ENCODE measurements at places on chromosomes 2 and 18. TPM values are rescaled to one million over a fixed set of nuclear protein-coding genes. Genes with fewer than 3 reads are reported as not detected.
A peak's percentile ranks its signal among the peaks of the same experiment; 100 is the strongest.

The RAB6C gene
- total RNA-seq = not detected

The FOXI3 gene
- not detected for total RNA-seq

The SERPINB12 gene
- total RNA-seq = not detected

The SNRPD1 gene
- 164 TPM for total RNA-seq

The LOXL3 gene
- total RNA-seq = 1.1 TPM

The TUBA4B gene
- total RNA-seq = not detected

The TTN gene
- total RNA-seq = 1.2 TPM

The ATOH8 gene
- not detected for total RNA-seq

The FTCDNL1 gene
- 3.3 TPM for total RNA-seq

The SLC9A4 gene
- total RNA-seq = not detected

The PPP1R1C gene
- not detected for total RNA-seq

The GAL3ST2 gene
- 0.65 TPM for total RNA-seq

The GREB1L gene
- not detected for total RNA-seq

The DNAJC5G gene
- not detected for total RNA-seq

The GLI2 gene
- total RNA-seq = not detected

The ROCK1 gene
- 54.9 TPM for total RNA-seq

The VPS4B gene
- 43.3 TPM for total RNA-seq

The COLEC12 gene
- total RNA-seq = not detected

The GRHL1 gene
- total RNA-seq = 1.1 TPM

The GREB1 gene
- total RNA-seq = 0.29 TPM

The ACMSD gene
- total RNA-seq = not detected

The SCN1A gene
- not detected for total RNA-seq

GRCh38 chr2:196186266-196186980, 15.0 kb upstream of the STK17B start:
- DNase-seq = no peak
- H3K27me3 ChIP-seq = no peaks in the 10 kb centered on the region
- H3K4me1 ChIP-seq = peaks cover 82% of the 10 kb centered on the region

GRCh38 chr2:46098621-46099062, 198.6 kb upstream of the EPAS1 start:
- H3K4me3 ChIP-seq = no peak overlapping the region
- DNase-seq = peak; percentile 58
- no peaks in the 10 kb centered on the region for H3K27me3 ChIP-seq
- peaks cover 10% of the 10 kb centered on the region for H3K36me3 ChIP-seq
- peaks cover 18% of the 10 kb centered on the region for H3K4me1 ChIP-seq
- no peak overlapping the region for H3K27ac ChIP-seq

- H3K27ac ChIP-seq = no peak overlapping the region
- H3K4me1 ChIP-seq = no peaks in the 10 kb centered on the region
- no peak overlapping the region for H3K4me3 ChIP-seq
- no peaks in the 10 kb centered on the region for H3K36me3 ChIP-seq
Observed at GRCh38 chr2:187939180-187939579, 352.5 kb upstream of the GULP1 start.

GRCh38 chr2:82257796-82258555, 1953.4 kb upstream of the LRRTM1 start:
- no peaks in the 10 kb centered on the region for H3K36me3 ChIP-seq
- no peak overlapping the region for H3K4me3 ChIP-seq

- H3K27ac ChIP-seq = no peak overlapping the region
- H3K27me3 ChIP-seq = no peaks in the 10 kb centered on the region
- peaks cover 12% of the 10 kb centered on the region for H3K4me1 ChIP-seq
- no peak for DNase-seq
Observed at GRCh38 chr2:32697156-32697555, 69.3 kb downstream of the TTC27 start.

DNA sequence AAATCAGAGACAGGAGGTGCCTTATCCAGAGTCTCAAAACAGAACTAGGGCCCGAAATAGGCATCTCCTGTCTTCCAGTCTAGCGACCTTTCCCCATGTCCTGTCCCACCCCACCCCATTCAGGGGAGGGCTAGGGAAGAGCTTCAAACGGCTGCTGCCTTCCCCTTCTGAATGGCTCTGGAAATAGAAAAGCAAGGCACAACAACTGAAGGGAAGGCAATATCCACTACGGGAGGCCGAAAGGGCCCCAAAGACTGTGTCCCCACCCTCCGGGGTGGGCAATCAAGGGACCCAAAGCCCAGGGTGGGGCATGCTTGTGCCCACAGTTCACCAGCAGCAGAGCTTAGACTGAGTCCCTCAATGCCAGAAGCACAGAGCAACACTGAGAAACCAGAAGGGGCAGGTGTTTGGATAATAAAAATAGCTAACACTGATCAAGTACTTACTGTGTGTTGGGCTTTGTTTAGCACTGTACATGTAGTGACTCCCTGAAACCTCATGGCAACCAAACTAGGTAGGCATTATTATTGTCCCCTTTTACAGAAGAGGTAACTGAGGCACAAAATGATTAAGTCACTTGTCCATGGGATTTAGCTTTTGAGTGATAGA, 38.5 kb downstream of the CYRIA start:
- H3K27ac ChIP-seq = no peak overlapping the region
- no peaks in the 10 kb centered on the region for H3K27me3 ChIP-seq
- no peak for DNase-seq
- H3K36me3 ChIP-seq = no peaks in the 10 kb centered on the region
- no peak overlapping the region for H3K4me3 ChIP-seq
- H3K4me1 ChIP-seq = peaks cover 29% of the 10 kb centered on the region

GRCh38 chr2:25972049-25972823, 10.1 kb downstream of the KIF3C start:
- no peaks in the 10 kb centered on the region for H3K36me3 ChIP-seq
- no peak overlapping the region for H3K4me3 ChIP-seq
- no peak overlapping the region for H3K27ac ChIP-seq
- no peak for DNase-seq
- H3K4me1 ChIP-seq = no peaks in the 10 kb centered on the region
- no peaks in the 10 kb centered on the region for H3K27me3 ChIP-seq

DNA sequence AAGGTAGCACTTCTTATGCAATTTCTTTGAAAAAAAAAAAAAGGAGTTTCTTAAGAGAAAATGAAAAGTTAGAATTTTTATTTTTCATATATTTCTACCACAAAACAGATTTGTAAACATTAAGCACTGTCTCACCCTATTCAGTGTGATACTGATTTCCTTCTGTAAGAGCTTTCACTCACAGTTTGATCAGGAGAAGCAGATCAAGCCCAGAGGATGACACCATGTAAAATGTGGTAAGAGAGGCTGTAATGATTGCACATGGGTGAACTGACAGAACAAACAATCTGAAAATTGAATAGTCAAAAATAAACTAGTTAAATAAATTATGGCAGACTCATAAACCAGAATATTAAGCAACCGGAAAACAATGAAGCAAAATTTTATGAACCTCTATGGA, 54.5 kb downstream of the MEMO1 start:
- H3K4me1 ChIP-seq = peaks cover 53% of the 10 kb centered on the region
- H3K27me3 ChIP-seq = no peaks in the 10 kb centered on the region
- H3K36me3 ChIP-seq = peaks cover 11% of the 10 kb centered on the region
- no peak overlapping the region for H3K27ac ChIP-seq

DNA sequence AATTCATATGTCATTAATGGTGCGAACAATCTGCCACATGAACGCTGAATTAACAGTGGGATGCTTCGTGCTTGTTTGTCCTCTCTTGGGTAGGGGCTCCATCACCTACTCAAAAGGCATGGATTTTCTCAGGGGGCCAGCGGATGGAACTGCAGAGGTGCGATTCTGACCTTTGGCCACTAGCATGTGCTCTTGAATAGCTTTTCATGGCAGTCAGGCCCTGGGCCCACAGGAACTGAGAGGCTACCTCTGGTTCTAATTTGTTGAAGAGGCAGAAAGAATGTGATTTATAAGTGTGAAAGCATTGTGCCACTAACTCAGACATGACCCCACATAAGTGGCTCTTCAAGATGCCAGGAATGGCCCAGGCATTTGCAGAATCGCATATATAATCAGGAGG, 283.2 kb downstream of the INSIG2 start:
- no peaks in the 10 kb centered on the region for H3K4me1 ChIP-seq
- no peak overlapping the region for H3K4me3 ChIP-seq
- H3K27ac ChIP-seq = no peak overlapping the region
- DNase-seq = peak; percentile 12
- no peaks in the 10 kb centered on the region for H3K36me3 ChIP-seq
- peaks cover 13% of the 10 kb centered on the region for H3K27me3 ChIP-seq

- peak within 1 kb of the TSS; percentile 82 for H3K4me3 ChIP-seq
- H3K4me1 ChIP-seq = peaks cover 42% of the 10 kb centered on the region
- no peaks in the 10 kb centered on the region for H3K27me3 ChIP-seq
- peak; percentile 25 for DNase-seq
- H3K36me3 ChIP-seq = peaks cover 15% of the 10 kb centered on the region
Observed at GRCh38 chr2:85584354-85584856, at the start of gene VAMP5. TSS of gene VAMP5 (plus strand) at chr2:85584431. CDS start at chr2:85584491, 60 bp downstream.

DNA sequence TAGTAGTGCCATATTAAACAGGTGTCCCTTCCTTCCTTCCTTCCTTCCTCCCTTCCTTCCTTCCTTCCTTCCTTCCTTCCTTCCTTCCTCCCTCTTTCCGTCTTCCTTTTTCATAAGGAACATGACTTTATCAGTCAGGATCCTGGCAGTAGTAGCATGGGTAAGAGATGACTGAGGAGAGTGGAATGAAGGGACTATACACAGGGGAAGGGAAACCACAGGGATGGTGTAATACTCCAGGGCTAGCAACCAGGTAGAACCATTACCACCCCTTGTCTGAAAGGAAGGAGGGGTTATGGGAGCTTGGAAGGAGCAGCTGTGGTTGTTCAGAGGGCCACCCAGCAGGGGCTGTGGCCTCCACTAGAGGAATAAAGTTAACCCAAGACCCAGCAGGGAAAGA, 23.2 kb upstream of the KDM3A start:
- H3K27ac ChIP-seq = no peak overlapping the region
- H3K36me3 ChIP-seq = peaks cover 4% of the 10 kb centered on the region
- no peak overlapping the region for H3K4me3 ChIP-seq
- no peak for DNase-seq

GRCh38 chr18:3603421-3604234, 153.7 kb downstream of the TGIF1 start:
- H3K4me3 ChIP-seq = no peak overlapping the region
- H3K27ac ChIP-seq = no peak overlapping the region
- H3K36me3 ChIP-seq = peaks cover 2% of the 10 kb centered on the region
- peak; percentile 28 for DNase-seq
- no peaks in the 10 kb centered on the region for H3K27me3 ChIP-seq
- H3K4me1 ChIP-seq = peaks cover 19% of the 10 kb centered on the region

DNA sequence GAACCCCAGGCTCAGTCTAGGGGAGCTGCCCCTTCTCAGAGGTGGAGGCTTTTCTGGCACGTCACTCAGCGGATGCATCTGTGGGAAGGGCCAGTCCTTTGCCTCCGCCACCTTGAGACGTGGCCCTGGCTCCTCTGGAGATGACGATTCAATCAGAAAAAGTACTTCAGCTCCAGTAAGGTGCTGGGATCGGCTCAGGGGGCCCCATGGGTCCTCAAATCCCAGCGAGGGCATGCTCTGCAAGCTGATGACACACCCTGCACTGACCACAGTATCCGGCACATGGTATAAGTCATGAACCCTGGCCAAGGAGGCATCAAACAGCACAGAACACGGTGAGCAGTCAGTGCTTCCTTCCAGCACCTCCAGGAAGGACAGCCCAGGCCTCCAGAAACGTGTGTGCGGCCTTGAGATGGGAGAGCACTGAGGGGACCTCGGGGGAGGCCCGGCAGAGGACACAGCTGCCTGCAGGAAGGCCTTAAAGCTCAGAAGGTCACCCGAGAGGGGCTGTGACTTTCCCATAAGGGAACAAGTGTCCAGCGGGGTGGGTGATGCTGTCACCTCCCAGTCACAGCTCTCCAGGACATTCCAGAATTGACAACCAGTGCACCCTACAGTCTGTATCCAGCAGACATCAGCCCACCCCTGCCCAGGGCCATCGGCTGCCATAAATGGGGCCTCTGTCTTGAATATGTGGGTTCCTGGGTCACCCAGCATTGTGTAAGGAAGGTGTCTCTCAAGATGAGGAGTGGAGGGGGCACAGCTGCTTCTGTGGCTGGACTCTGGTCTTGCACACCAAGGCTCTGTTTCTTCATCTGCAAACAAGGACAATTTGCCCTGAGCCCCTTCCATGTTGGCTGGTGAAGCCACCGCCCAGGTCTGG, 205.8 kb downstream of the NDUFA10 start:
- no peak overlapping the region for H3K4me3 ChIP-seq
- H3K4me1 ChIP-seq = peaks cover 11% of the 10 kb centered on the region
- DNase-seq = no peak
- no peaks in the 10 kb centered on the region for H3K36me3 ChIP-seq
- peaks cover 8% of the 10 kb centered on the region for H3K27me3 ChIP-seq

DNA sequence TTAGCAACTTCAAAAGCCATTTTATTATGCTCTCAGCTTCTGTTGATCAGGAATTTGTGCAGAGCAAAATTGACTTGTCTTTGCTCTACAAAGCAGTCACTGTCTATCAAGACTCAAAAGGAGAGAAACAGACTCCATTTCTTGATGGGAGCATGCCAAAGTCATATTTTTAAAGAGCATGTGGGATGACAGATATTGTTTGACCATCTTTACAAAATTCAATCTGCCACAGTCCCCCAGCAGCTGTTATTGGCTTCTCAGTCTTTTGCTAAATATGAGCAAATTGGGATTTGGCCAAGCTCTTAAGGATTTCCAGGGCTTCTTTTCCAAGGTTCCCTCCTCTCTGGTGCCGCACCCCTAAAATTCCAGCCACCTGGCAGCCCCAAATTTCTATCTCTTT, 67.9 kb downstream of the TEX51 start:
- H3K27ac ChIP-seq = no peak overlapping the region
- no peaks in the 10 kb centered on the region for H3K4me1 ChIP-seq
- H3K4me3 ChIP-seq = no peak overlapping the region
- H3K27me3 ChIP-seq = peaks cover 35% of the 10 kb centered on the region
- H3K36me3 ChIP-seq = no peaks in the 10 kb centered on the region

GRCh38 chr18:58481321-58482180, 147.3 kb downstream of the ALPK2 start:
- H3K27me3 ChIP-seq = no peaks in the 10 kb centered on the region
- no peak overlapping the region for H3K4me3 ChIP-seq
- no peak for DNase-seq
- H3K4me1 ChIP-seq = peaks cover 3% of the 10 kb centered on the region
- H3K27ac ChIP-seq = no peak overlapping the region

DNA sequence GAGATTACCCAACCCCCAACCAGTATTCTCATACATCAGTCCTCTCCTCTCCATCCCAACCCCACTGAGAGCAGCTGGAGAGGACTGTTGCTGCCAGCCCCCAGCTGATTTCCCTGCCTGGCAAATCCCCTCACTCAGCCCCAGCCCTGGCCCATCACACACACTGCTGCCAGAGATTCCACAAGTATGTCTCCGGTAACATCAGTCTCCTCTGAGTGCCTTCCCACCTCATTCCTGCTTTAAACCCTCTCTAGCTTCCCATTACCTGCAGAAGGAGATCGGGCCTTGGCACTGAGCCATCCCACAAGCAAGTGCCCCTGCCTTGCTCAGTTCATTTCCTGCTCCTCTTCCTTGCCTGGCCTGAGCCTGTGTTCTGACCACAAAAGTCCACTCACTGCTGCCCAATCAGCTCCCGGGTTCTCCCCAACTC, 50.6 kb upstream of the ZFP36L2 start:
- no peak for DNase-seq
- H3K4me1 ChIP-seq = peaks cover 15% of the 10 kb centered on the region
- H3K4me3 ChIP-seq = no peak overlapping the region
- no peaks in the 10 kb centered on the region for H3K27me3 ChIP-seq
- H3K36me3 ChIP-seq = peaks cover 33% of the 10 kb centered on the region
- no peak overlapping the region for H3K27ac ChIP-seq

GRCh38 chr18:21857871-21858270, 117.3 kb downstream of the MIB1 start:
- no peak overlapping the region for H3K4me3 ChIP-seq
- H3K4me1 ChIP-seq = peaks cover 8% of the 10 kb centered on the region
- H3K27ac ChIP-seq = no peak overlapping the region
- no peak for DNase-seq
- H3K27me3 ChIP-seq = no peaks in the 10 kb centered on the region
- peaks cover 29% of the 10 kb centered on the region for H3K36me3 ChIP-seq

Data from activated CD4-positive, alpha-beta memory T cell treated with anti-CD3 and anti-CD28 coated beads for 36 hours (primary cell).